ENCODE measurements at places on chromosomes 12 and 14. TPM values are rescaled to one million over a fixed set of nuclear protein-coding genes. Genes with fewer than 3 reads are reported as not detected.

GRCh38 chr12:18171571-18171970 is 81.6 kb upstream of the RERGL start:
- no peaks in the 10 kb centered on the region for H3K27me3 ChIP-seq
- no peak overlapping the region for H3K27ac ChIP-seq
- no peak overlapping the region for H3K4me3 ChIP-seq
- no peaks in the 10 kb centered on the region for H3K4me1 ChIP-seq

- no peaks in the 10 kb centered on the region for H3K36me3 ChIP-seq
- H3K27me3 ChIP-seq, result no peaks in the 10 kb centered on the region
- no peak for DNase-seq
- no peak overlapping the region for H3K27ac ChIP-seq
- no peak overlapping the region for H3K4me3 ChIP-seq
Measured at GRCh38 chr14:101194373-101195308, 291.1 kb upstream of the RTL1 start.

DNA sequence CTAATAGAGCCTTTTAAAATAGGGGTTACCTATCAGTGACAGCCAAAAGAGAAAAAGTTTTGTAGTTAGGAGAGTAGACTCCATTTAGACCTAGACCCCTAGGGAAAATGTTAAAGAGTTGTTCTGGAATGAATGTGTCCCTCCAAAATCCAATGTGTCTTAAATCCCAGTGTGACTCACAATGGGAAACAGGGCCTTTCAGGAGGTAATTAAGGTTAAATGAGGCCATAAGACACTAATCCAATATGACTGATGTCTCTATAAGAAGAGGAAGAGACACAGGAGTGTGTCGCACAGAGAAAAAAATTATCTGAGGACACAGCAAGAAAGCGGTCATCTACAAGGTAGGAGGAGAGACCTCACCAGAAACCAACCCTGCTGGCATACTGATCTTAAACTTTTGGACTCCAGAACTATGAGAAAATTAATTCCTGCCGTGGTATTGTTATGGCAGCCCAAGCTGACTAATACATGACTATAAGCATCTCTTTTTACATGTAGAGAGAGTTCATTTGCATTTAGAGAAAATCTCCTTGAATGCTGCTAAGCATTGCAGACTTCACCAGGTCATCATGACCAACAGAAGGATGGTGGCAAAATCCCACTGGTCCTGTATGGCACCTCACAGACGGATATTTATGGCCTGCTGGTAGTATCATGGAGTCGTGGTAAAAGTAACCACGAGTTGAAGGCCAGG is 259.6 kb upstream of the TMTC1 start:
- H3K4me1 ChIP-seq, result no peaks in the 10 kb centered on the region
- no peak overlapping the region for H3K4me3 ChIP-seq

GRCh38 chr12:65561798-65562382 is 262.4 kb upstream of the HMGA2 start:
- peaks cover 3% of the 10 kb centered on the region for H3K27me3 ChIP-seq
- H3K36me3 ChIP-seq, result no peaks in the 10 kb centered on the region
- no peaks in the 10 kb centered on the region for H3K4me1 ChIP-seq
- DNase-seq, result no peak
- no peak overlapping the region for H3K27ac ChIP-seq

The BLTP3B gene
- total RNA-seq, result 26.5 TPM

The ASIC1 gene
- 2.1 TPM for total RNA-seq

Data from CD4-positive, CD25-positive, alpha-beta regulatory T cell (primary cell).